ENCODE measurements at places on chromosomes 16 and 17.

DNA sequence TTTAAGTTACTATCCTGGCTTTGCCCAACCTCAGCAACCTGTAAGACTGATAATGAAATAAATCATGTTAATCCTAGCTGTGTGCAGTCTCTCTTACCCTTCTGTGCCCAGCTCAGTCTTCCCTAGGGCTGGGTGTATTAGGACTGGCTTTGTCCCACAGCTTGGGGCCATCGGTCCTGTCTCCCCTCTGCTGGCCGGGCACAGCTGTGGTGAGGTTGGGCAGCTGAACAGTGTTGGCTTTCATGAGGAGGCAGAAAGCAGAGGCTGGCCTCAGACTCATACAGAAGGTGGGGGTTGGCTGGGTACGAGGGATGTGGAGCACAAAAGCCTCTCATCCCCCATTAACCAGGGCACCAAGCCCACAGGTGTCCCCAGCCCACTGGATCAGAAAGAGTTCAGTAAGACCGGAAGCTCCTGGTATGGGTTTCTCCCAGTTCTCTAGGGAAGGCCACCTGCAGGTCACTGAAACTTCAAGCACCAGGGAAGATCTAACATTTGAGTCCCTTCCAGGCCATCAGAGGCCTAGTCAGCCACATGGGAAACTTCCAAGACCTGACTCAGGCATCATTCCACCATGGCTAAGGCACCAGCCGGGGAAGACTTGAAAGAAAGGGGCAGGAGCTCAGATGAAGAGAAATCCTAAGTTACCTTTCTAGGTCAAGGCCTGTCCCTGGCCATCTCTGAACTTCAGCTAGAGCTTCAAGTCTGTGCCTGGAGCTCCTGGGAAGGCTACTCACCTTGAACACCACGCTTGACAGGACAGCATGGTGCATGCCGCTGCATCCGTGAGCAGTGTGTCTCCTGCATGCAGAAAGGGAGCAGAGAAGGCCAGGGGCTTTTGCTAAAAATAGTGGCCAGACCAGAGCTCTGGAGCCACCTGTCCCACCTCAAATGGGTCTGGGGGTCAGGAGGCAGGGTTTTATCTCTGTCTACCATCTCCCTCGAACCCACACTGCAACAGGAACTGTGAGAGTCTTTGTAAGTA is 8.8 kb downstream of the CNP start:
- DNase-seq: no peak

GRCh38 chr17:29837531-29837930 is 92.5 kb downstream of the SSH2 start:
- no peak for DNase-seq

GRCh38 chr17:77930780-77931768 is 27.4 kb upstream of the TNRC6C start:
- DNase-seq: no peak

- DNase-seq: no peak
These were observed 10.9 kb downstream of the KRT37 start for GRCh38 chr17:41413353-41413957.

- no peak for DNase-seq
These were observed 169.8 kb downstream of the MRTFB start for GRCh38 chr16:14240964-14241363.

DNA sequence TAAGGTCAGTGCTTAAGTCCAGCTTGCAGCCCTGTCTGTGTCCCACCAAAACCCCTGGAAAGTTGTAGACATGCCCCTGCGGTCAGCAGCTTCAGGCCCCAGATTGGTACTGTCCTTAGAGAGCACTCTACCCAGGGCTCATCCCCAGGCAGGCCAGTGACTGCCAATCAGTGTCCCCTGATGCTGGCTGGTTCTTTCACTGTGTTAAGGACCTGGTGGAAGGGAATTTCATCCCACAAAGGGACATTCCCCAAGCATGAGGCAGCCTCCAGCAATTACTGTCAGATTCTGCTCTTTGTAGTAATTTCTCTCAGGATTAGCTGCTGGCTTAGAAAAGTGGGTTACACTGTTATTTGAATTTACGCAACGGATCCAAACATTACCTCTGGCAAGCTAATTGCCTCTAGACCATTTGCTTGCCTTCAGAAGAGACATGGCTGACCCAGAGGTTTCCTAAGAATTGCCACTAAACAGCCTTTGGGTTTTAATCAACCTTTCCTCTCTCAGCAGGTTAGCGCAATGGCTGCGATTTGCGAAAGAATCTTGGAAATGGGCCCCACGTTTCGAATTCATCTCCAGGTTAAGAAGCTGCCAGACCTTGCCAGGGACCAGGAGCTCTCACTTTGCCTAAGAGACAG is 5.9 kb downstream of the IRX6 start:
- no peak for DNase-seq

GRCh38 chr16:26211542-26211941 is 519.8 kb downstream of the HS3ST4 start:
- no peak for DNase-seq

DNA sequence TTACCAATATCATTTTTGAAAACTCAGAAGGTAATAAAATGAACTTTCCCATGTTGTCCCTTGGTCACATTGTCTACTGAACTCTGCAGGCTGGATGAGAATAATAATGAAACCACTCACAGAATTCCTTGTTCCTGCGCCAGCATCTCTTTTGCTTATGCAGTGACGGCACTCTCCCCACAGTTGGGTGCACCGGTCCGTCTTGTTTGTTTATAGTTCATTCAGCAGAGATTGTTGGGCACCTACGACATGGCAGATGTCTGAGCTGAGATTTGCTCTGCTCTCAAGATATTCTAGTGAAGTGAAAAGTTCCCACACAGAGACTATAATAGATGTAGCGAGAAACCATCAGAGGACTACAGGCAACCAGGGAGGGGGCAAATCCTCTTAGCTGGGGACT is 375.7 kb upstream of the CDH11 start:
- no peak for DNase-seq

- DNase-seq: no peak
These were observed 119.6 kb downstream of the ZFHX3 start for GRCh38 chr16:72928090-72928981.

- no peak for DNase-seq
These were observed 58.3 kb upstream of the LGALS9 start for GRCh38 chr17:27572665-27573064.

GRCh38 chr16:73063854-73064211 is 15.9 kb upstream of the ZFHX3 start:
- no peak for DNase-seq

DNA sequence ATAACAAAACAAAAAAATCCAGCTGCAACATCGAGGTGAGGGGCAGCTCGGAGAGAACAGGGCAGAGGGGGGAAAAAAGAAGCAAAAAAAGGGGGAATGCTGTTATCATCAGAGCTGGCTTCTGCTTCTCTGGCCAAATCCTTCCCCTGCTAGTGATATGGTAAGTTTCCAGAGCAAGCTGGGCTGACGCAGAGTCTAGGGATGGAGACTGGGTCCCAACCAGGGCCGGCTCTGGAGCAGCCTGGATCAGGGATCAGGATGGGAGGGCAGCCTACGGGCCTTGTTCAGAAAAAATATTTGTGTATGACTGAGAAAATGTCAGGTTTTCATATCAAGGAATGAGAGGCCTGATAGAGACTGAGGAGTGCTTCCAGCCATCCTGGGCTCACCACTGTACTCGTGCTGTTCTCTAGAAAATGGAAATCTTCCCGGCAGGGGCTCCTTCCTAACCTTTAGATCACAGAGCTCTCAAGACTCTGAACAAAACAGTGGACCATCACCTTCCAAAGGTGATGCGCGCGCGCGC is 726 bp upstream of the C1QTNF1 start:
- DNase-seq: no peak

DNA sequence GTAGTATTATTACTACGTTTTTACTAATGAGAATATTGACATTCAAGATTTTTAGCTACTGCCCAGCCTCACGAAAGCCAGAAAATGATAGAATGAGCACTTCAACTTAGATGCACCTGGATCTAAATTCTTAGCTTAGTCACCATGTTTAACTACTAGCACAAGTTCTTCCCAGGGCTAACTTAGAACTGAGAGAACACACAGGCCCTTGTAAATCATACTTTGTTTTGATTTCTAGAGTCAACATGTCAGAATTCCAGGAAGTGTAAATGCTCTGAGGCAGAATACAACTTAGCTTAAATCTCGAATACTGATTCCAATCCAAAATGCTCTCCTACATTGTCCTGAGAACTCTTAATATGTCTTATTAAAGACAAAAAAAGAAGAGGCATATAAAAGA is 6.8 kb upstream of the ACSM1 start:
- DNase-seq: no peak

GRCh38 chr16:64412578-64413280 is 709.1 kb downstream of the CDH11 start:
- no peak for DNase-seq
